Suprapubic skin (tissue), 4 donors: ENCODE measurements at places on chromosomes 2 and 18.

DNA sequence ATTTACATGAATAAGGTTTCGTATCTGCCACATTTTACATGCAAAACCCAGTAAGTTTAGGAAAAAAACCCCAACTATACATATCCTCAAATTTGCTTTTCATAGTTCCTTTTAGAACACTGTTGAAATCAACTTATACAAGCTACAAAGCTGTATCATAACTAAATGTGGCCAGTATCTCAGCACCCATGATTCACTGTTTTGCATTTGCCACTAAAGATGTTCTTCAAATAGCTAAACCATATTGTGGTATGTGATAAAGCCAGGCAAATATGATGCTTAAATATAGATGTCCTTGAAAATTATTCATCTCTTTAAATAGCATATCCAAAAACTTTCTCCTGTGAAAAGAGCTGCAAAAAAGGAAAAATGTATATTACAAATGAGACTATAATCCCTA lies 29.9 kb downstream of the ROCK2 start:
- no peak overlapping the region for H3K4me3 ChIP-seq
- no peak for DNase-seq
- H3K4me1 ChIP-seq = peaks cover 10% of the 10 kb centered on the region
- H3K27ac ChIP-seq = no peak overlapping the region
- no peaks in the 10 kb centered on the region for H3K27me3 ChIP-seq

DNA sequence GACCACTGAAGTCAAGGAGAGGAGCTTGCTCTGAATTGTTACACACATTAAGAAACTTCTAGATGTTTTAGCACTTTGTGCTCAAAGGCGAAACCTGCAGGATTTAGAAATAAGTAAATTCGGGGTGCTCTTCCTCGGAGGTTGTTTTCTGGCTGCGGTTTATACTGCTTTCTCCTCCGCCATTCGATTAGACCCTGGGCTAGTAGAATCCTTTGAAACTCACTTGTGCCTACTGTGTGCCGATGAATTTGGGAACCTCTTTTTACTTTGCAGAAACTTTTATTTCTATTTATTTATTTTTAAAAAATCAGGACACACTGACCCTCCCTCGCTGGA lies 3.5 kb downstream of the MEIS1 start:
- DNase-seq = no peak
- H3K27ac ChIP-seq = peak overlapping the region; percentile 68
- H3K4me3 ChIP-seq = peak overlapping the region; percentile 84
- peaks cover 17% of the 10 kb centered on the region for H3K4me1 ChIP-seq
- peaks cover 15% of the 10 kb centered on the region for H3K27me3 ChIP-seq

- DNase-seq = no peak
- H3K36me3 ChIP-seq = no peaks in the 10 kb centered on the region
- H3K27ac ChIP-seq = no peak overlapping the region
- no peaks in the 10 kb centered on the region for H3K27me3 ChIP-seq
Observed at GRCh38 chr2:133760376-133760775, 192.1 kb upstream of the NCKAP5 start.

- no peak for DNase-seq
- H3K4me3 ChIP-seq = no peak overlapping the region
- H3K36me3 ChIP-seq = no peaks in the 10 kb centered on the region
Observed at GRCh38 chr18:8463791-8464190, 145.4 kb upstream of the RAB12 start.

- H3K27ac ChIP-seq = peak overlapping the region; percentile 36
- no peaks in the 10 kb centered on the region for H3K36me3 ChIP-seq
- H3K4me1 ChIP-seq = peaks cover 23% of the 10 kb centered on the region
- no peak overlapping the region for H3K4me3 ChIP-seq
Observed at GRCh38 chr2:191638079-191638801, 39.7 kb upstream of the NABP1 start.

- H3K27ac ChIP-seq = no peak overlapping the region
- no peaks in the 10 kb centered on the region for H3K36me3 ChIP-seq
- no peaks in the 10 kb centered on the region for H3K4me1 ChIP-seq
Observed at GRCh38 chr18:73577365-73577764, 570.3 kb downstream of the FBXO15 start.

- peak overlapping the region; percentile 27 for H3K27ac ChIP-seq
- no peaks in the 10 kb centered on the region for H3K36me3 ChIP-seq
- DNase-seq = no peak
- no peaks in the 10 kb centered on the region for H3K27me3 ChIP-seq
Observed at GRCh38 chr18:61637905-61638595, 254.8 kb downstream of the RNF152 start.

- H3K27ac ChIP-seq = no peak overlapping the region
- peaks cover 33% of the 10 kb centered on the region for H3K36me3 ChIP-seq
- DNase-seq = no peak
- no peak overlapping the region for H3K4me3 ChIP-seq
Observed at GRCh38 chr2:61045226-61045625, 20.4 kb upstream of the SANBR start.

DNA sequence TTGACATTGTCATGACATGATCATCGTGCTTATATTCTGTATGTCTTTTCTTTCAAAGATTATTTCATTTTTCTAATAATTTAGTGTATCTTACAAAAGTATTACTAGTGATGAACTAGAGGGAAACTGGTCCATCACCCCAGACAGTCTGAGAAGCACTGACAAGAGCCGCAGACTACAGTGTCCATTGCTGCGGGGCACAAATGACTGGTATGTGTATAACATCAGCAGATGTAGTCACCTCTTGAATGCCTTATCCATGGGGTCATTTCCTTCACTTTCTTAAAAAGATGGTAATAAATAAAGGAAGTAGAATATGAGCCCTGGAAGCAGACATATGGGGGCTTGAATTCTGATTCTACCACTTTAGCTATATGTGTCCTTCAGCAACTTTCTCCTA lies 29.6 kb downstream of the NEMP2 start:
- H3K36me3 ChIP-seq = peaks cover 62% of the 10 kb centered on the region
- no peaks in the 10 kb centered on the region for H3K27me3 ChIP-seq
- DNase-seq = no peak
- no peak overlapping the region for H3K4me3 ChIP-seq
